ENCODE measurements at places on chromosomes 13 and 19.

DNA sequence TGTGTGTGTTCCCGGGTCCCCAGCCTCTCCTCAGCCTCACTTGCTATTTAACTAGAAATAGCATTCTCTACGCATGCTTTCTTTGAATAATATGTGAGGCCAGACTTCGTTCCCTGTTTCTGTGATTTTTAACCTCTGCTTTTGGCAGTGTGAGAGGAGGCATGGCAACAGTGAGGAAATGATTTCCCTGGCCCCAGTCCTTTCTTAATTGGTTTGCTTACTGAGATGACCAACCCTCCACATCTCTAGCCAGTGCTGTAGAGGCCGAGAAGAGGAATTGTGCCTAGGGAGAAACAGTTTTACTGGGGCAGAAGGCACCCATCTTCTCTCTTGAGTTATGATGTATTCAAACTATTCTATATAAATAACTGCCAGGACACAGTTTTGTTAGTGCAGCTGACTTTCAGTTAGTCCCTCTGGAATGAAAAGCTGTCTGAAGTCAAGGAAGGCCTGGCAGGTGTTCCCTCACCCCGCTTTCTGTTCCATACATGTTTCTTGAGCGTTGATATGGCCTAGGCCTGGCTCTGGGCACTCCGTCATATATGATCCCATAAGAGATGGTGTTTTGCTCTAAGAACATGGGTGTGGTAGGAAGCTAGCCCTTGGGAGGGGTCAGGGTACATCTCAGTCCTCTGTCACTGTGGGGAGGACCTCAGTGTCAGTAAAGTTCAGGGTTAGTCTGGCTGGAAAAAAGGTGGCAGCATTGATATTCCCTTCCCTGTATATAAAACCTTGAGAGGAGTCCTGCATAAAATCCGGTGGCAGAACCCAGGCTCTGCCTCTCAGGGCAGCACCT is 73.7 kb upstream of the NPAS1 start:
- no peak for DNase-seq

GRCh38 chr13:113327766-113328471 is 30.9 kb downstream of the LAMP1 start:
- DNase-seq, result no peak

DNA sequence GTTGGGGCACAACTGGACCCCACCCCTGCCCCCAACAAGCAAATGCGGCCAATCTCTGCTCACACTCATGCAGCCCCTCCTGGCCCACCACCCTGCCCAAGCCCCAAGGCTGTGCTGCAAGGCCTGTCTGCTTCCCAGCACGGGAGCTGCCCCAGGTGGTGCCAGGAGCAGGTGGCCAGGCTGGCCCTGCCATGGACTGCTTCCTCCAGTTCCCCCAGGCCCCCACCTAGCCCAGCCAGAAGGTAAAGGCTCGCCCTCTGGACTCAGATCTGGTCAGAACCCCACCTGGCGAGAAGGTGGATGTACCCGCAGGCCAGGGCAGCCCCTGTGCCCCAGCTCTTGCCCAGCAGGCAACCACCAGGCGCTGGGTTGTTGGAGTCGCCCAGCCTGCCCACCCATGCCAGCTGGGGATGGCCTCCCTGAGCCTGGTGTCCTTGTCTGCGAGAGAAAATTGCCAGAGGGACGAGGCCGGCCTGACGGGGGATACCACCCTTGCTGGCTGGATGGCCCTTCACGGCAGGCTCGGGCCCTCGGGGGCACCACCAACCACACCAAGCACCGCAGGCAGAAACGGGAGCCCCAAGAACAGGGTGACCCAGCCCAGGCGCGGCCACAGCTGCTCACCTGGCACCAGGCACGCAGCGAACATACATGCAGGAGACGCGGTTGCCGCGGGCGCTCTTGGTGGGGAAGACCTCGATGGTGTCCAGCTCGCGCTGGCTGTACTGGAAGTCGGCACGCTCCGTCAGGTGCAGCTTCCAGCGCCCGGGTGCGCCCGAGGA is 4.5 kb downstream of the ABHD17A start:
- DNase-seq, result no peak

GRCh38 chr19:8265872-8266271 is 42.3 kb downstream of the CD320 start:
- no peak for DNase-seq

DNA sequence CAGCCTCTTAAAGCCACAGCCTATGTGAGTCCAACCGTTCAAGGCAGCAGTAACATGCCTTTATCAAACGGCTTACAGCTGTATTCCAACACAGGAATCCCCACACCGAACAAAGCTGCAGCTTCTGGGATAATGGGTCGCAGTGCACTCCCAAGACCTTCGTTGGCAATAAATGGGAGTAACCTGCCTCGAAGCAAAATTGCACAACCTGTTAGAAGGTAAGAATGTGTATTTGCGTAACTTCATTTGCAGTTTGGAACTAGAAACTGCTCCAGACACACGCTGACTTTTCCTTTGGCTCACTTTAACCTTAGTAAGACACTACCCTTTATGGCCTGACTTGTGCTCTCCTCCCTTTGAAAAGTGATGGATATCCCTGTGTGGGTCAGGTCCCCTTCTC is 63.4 kb downstream of the SLAIN1 start:
- DNase-seq, result no peak

- DNase-seq, result no peak
Observed at GRCh38 chr13:70985371-70985770, 877.1 kb upstream of the KLHL1 start.

DNA sequence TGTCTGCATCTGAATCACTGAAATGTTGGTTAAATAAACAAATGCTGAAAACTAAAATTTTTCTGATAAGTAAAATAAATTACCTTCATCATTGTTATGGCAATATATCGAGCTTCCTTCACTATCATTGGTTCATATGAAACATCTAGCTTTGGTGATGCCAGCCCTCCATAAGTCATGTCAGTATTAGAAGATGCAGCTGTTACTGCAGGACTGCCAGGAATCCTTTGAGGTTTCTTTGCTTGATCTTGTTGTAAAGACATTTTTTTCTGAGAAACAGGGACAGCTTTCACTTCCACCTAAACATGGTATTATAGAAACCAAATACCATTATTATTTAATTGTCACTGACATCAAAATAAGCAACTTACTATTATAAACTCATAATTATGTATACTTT is 123.7 kb upstream of the FBXL3 start:
- no peak for DNase-seq

GRCh38 chr19:47427241-47428176 is 8.2 kb upstream of the MEIS3 start:
- DNase-seq, result peak; percentile 30

- no peak for DNase-seq
Observed at GRCh38 chr19:41161903-41162302, 31.1 kb upstream of the CYP2S1 start.

- no peak for DNase-seq
Observed at GRCh38 chr13:33752597-33752996, 65.4 kb upstream of the RFC3 start.

- DNase-seq, result no peak
Observed at GRCh38 chr19:13092606-13093235, 9.9 kb downstream of the LYL1 start.

DNA sequence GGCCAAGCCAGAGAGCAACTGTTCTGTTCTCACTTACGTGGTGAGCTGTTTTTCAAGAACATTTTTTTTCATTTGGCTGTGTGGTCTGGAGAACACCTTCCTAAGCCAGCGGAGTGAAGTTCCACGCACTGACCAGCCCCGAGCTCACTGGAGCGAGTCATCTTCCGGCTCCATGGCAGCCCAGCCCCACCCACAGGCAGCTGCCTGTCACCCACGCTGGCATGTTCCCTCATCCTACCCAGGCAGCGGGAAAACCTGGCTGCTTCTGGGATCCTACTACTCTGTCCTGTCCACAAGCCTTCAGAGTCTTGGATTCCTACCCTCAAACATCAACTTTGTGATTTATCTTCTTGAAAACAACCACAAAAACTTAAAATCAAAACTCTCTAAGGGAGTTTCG is 76.2 kb downstream of the GGACT start:
- DNase-seq, result no peak

DNA sequence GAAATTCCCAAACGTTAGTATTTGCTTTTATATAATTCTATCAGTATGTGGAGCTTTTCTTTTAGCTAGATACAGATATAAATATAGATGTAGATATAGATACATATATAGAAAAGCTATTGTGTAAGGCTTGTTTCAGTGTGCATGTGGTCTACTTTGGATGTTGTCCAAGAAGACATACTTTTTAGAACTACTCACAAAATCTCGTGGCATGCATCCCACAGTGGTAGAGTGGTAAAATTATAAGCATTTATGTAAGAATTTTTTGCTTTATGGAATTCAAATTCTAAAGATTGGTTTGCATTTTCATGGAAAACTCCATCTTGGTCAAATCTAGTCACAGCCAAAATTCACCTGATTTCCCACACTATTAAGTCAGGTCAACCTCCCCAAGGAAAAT is 880.4 kb downstream of the EFNB2 start:
- peak; percentile 47 for DNase-seq

- DNase-seq, result peak; percentile 84
Observed at GRCh38 chr13:110447058-110447511, 114.4 kb downstream of the RAB20 start.

- no peak for DNase-seq
Observed at GRCh38 chr19:49340865-49341718, 5.9 kb downstream of the CD37 start.

GRCh38 chr19:18274781-18275356 is 617 bp upstream of the IQCN start:
- DNase-seq, result peak; percentile 79

DNA sequence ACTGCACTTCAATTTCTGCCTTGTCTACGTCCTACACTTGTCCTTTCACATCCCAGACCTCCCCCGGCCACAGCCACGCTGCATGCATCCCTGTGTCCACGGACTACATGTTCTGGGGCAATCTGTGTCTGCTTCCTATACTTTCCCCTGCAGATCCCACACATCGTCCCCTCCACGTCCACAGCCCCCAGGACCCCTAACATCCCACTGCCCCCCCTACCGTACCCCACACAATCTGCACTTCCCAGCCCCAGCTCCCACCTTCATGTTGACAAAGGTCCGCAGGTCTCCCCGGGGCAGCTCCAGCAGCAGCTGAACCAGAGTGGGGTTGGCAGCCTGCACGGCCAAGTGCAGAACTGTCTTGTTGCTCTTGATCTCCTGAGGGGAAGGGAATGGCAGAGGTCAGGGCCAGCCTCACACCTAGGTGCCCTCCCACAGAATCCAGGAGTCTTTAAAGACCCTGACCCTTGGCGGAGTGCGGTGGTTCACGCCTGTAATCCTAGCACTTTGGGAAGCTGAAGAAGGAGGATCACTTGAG is 10.2 kb downstream of the NFKBID start:
- DNase-seq, result no peak

- no peak for DNase-seq
Observed at GRCh38 chr19:5592531-5593342, 25.0 kb upstream of the TINCR start.

DNA sequence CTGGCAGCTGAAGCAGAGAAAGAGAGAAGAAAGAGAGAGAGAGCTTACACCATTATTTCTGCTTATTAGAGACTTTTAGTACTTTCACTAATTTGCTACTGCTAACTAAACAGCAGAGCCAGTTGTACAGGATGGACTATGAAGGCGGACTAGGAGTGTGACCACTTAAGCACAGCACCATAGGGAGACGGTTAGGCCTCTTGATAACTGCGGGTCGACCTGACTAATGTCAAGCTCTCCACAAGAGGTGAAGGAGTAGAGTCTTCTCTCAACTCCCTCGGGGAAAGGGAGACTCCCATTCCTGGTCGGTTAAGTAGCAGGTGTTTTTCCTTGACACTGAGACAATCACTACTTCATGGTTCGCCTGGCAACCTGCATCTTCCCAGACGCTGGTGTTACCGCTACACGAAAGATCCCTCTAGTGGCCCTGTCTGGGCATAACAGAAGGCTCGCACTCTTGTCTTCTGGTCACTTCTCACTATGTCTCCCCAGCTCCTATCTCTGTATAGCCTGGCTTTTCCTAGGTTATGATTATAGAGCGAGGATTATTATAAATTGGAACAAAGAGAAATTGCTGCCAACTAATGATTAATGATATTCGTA is 5.3 kb upstream of the PSG7 start:
- no peak for DNase-seq

DNA sequence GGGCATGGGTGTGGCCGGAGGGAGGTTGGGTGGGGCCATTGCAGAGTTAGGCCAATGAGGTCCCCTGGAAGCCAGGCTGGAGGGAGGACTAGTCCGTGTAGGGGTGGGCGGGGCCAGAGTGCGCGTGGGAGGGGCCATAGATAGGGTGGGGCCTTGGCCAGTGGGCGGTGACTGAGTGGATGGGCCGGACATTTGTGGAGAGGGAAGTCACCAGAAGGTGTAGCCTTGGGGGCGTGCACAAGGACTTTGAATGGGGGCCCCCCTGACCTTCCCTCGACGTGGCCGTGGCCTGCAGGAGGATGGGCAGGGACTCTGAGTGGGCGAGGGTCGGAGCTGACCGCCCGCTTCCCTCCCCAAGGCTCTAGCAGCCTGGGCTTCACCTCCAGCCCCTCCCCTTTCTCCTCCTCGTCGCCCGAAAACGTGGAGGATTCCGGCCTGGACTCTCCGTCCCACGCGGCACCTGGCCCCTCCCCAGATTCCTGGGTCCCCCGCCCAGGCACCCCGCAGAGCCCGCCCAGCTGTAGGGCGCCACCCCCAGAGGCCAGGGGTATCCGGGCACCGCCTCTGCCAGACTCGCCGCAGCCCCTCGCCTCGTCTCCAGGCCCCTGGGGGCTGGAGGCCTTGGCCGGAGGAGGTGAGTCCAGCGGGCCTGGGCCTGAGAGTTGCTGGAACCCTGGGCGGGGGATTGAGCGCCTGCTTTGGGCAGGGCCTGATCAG is 16.5 kb upstream of the B3GNT3 start:
- no peak for DNase-seq

GRCh38 chr13:107351305-107351704 is 783.4 kb upstream of the ARGLU1 start:
- DNase-seq, result no peak

DNA sequence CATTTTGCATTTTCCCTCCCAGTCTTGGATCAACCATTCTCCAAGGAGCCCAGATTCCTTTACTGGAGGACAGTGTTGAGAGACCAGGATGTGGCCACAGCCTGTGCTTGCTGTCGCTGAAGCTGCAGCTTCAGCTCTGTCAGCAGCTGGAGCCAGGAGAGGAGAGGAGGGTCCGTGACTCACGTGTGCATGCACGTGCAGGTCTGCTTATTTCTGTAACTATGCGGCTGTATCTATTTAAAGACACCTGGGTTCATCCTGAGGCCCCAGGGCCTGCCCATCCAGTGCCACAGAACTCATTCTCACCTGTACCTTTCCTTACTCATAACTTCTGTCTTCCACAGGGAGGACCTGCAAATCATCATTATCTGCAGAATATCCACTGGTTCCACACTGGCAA is 8.2 kb upstream of the LAMP1 start:
- no peak for DNase-seq

DNA sequence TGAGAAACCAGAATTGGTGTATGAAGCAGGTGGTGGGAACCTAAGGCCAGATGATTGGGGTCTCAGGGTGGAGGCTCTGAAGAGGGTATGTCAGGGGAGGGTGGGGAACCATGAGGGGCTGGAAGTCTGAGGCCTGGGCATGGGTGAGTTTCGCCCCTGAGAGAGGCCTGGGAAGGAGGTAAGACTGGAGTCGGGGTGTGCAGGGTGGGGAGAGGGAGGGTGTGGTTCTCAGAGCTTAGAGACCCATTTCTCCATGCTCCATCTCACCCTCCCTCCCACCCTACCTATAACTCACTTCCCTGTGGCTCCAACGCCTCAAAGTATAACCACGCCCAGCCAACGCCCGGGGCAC is 1.0 kb upstream of the KLHL26 start:
- no peak for DNase-seq
